ENCODE measurements at places on chromosomes 6 and 20. TPM values are rescaled to one million over a fixed set of nuclear protein-coding genes. Genes with fewer than 3 reads are reported as not detected.

GRCh38 chr20:38730989-38731737, 6.9 kb downstream of the SLC32A1 start:
- H3K27me3 ChIP-seq = peaks cover 92% of the 10 kb centered on the region
- peaks cover 47% of the 10 kb centered on the region for H3K4me1 ChIP-seq
- H3K36me3 ChIP-seq = peaks cover 3% of the 10 kb centered on the region
- no peak overlapping the region for H3K27ac ChIP-seq

DNA sequence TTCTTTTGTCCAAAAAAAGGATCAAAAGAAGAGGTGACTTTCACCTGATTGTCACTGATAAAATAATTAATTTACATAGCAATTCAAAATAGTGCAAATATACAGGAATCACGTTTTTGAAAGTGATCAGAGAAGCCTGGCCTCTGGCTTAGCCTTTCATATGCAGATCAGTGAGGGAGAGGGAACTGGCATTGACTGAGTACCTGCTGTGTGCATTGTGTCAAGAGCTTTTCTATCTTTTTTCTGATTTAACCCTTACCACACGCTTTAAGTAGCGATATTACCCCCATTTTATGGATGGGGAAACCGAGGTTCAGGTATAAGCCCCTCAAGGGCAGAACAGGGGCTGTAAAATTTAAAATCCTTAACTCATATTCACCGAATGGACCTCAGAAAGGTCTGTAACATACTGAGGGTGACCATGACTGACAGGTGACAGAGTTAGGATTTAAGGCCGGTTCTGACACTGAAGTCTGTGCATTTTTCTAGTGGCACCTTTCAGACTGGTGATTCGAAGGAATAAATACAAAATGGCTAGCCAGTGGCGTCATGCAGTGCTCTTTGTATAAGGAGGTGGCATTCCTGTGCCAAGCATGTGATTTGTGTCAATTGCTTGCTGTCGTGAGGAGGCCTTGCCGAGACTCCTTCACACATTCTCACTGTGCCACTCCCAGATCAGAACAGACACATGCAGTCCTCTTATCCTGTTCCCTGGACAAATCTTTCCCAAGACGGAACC, 310.2 kb downstream of the TSHZ2 start:
- peaks cover 3% of the 10 kb centered on the region for H3K36me3 ChIP-seq
- H3K4me1 ChIP-seq = no peaks in the 10 kb centered on the region
- H3K27me3 ChIP-seq = no peaks in the 10 kb centered on the region
- H3K27ac ChIP-seq = no peak overlapping the region
- no peak for DNase-seq

DNA sequence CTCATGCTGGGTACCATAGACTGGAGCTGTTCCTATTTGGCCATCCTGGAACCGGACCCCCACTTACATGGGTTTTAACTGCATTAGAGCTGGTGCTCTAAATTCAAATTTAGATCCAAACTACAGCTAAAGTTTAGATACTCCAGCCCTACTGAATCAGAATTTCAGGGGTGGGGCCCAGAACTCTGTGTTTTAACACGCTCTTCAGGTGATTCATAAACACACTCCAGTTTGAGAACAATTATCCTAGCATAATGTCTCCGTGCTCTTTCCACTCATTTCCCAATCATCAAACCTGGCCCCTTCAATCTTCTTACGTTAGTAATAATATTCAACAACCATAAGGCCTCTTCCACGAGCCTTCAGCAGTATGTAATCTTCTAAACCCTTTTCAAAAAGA, 15.3 kb downstream of the TRPC4AP start:
- DNase-seq = no peak
- no peak overlapping the region for H3K4me3 ChIP-seq
- H3K27ac ChIP-seq = peak overlapping the region; percentile 38
- H3K36me3 ChIP-seq = peaks cover 23% of the 10 kb centered on the region

GRCh38 chr20:1265226-1265915, 723 bp upstream of the SNPH start:
- H3K4me3 ChIP-seq = peak overlapping the region; percentile 91
- H3K4me1 ChIP-seq = peaks cover 45% of the 10 kb centered on the region
- peaks cover 2% of the 10 kb centered on the region for H3K36me3 ChIP-seq
- no peaks in the 10 kb centered on the region for H3K27me3 ChIP-seq

DNA sequence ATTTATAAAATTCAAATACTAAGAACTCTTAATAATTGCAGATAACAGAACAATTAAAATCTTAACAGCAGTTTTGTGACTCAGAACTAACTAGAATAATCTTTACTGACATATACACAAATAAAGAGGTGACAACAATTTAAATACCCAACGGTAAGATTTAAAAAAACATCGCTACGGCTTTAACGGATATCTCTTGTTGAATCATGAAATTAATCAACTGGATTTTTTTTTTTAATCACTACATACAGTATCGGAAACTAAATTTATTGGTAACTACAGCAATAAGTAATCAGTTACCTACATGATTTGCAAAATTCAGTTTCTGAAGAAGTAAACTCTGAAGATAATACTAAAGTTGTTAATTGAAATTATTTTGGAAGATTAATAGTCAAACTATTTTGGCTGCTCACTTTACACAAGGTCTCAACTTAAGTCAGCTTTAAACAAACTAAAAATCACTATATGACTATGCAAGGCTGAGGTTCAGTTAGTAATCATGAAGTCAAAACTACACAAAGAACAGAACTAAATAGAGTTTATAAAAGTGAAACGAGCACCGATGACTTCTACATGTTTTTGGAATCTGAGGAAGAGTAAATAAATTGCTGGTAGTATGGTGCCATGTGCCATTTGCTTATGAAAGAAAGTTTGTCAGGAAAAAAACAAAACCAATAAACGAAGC, 128.8 kb downstream of the HUS1B start:
- H3K4me3 ChIP-seq = peak overlapping the region; percentile 84
- H3K27ac ChIP-seq = peak overlapping the region; percentile 95
- no peaks in the 10 kb centered on the region for H3K27me3 ChIP-seq
- peaks cover 10% of the 10 kb centered on the region for H3K36me3 ChIP-seq
- DNase-seq = no peak

Gene RSPH3
- 6.1 TPM for total RNA-seq

Gene NPBWR2
- not detected for total RNA-seq

Measured in activated T-cell treated with anti-CD3 and anti-CD28 coated beads, Interleukin-2, amount 50 U/mL, for 72 hours (primary cell).